ENCODE measurements at places on chromosomes 7 and 10.

GRCh38 chr10:132364594-132364970 is 32.4 kb upstream of the PWWP2B start:
- peak; percentile 45 for DNase-seq

DNA sequence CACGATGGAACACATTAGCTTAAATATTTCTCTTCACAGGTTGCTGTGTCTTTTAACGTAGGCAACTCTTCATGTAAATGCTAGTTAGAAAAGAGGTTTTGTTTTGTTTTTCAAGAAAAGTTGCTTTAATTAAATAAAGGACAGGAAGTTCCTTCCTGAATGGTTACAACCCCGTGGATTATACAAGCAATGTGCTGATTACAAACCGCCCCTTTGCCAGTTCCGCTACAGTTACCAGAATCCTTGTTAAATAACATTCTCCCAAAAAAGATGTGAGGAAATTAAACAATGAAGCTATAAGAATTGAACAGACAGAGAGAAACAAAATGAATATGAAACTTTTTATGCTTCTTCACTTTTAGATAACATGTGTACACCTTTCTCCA is 75.1 kb downstream of the LYZL2 start:
- DNase-seq: no peak

DNA sequence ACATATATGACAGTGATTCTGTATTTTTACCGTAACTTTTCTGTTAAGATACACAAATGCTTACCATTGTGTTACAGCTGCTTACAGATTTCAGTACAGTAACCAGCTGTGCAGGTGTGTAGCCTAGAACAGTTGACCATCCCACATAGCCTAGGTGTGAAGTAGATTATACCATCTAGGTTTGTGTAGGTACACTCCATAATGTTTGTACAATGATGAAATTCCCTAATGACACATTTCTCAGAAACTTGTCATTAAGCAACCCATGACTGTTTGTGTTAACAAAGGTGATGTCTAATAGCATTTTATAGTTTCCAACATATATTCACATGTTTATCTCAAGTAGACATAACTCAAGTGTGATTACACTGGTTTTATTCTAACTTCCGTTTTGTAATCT is 218.5 kb downstream of the PLXDC2 start:
- DNase-seq: no peak

DNA sequence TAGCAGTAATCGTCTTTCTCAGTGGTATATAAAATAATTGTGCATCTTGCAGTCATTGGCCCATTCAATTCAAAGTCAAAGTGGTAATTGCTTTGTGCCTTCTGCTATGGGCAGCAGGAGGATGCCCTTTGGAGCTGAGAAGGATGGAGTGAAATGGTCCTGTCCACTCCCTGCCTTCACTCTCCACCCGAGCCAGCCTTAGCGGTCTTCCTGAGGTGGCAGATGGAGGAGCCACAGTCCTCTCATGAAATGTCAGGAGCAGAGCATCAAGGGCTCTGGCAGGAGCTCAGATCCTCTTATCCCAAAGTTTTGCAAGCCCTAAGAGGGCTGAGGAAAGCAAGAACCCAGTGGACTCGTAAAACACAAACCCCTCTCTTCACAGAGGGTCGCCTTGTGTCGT is 199.4 kb downstream of the DYNC1I1 start:
- no peak for DNase-seq

DNA sequence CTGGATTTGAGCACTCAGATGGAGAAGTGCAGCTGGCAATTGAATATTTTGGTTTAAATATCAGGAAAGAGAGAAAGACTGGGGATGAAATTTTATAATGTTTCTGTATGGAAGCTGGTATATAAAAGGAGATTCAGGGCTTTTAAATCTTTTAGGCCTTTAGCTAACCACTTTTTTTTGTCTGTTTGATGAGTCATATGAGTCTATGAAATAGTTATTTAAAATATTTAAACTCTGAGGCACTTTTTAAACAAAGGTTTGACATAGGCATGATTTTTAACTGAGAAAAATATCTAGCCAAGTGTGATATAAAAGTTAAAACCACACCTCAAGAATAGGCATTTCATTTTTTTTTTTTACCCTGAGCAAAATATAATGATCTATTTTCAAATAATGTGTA is 944.3 kb downstream of the GATA3 start:
- DNase-seq: no peak
